Caudate nucleus (tissue), 63 donors: ENCODE measurements at places on chromosomes 12 and 14.

DNA sequence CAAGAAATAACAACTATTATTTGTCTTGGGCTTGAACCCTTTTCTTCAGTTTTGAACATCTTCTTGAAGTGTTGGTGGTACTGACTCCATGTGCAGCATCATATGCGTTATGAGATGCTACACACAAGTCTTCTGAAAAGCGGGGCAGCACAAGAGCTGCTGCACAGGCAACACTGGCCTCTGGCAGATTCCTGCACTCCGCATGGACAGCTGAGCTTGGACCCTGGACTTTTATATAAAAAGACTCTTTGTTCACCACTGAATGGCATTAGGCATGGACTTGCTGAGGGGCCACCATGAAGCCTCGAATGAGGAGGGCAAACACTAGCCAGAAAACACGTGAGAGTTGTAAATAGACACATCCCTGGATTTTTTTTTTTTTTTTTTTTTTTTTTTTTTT, 210.8 kb upstream of the NPAS3 start:
- DNase-seq, result no peak

GRCh38 chr12:29818916-29819623, 35.3 kb upstream of the TMTC1 start:
- no peak for DNase-seq

DNA sequence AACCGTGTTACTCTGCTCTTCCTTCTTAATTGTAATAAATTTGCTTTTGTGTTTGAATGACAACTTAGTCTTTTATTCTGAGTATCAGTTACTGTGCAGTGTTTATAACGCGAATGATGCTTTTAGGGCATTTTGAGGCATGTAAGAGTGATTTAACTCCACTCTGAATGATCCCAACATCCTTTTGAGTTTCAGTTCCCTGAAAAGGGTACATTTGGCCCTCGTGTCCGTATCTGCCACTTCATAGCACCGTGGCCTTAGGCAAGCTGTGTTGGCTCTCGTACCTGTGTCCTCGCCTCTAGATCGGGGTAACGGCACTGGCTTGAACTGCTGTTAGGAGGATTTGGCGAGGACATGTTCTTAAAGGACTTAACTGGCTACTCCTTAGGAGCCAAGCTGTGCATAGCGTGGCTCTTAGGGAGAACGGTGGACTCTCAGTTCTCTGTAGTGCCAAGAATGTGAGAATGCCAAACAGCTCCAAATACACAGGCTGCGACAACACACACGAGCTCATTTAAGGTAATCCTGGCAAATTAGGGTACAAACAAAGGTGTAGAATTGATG, 92.0 kb downstream of the PPP2R5C start:
- no peak for DNase-seq

DNA sequence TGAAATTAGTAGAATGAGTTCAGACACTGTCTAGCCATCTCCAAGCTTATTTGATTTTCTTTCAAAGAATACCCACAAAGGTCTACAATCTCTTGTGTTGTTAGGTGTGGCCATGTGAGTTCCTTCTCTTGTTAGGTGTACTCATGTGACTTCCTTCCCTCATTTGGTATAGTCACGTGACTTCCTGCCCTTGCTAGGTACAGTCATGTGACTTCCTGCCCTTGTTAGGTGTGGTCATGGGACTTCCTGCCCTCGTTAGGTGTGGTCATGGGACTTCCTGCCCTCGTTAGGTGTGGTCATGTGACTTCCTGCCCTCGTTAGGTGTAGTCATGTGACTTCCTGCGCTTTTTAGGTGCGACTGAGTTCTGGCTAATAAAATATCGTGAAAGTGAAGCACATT, 179.6 kb downstream of the TMX1 start:
- DNase-seq, result no peak

DNA sequence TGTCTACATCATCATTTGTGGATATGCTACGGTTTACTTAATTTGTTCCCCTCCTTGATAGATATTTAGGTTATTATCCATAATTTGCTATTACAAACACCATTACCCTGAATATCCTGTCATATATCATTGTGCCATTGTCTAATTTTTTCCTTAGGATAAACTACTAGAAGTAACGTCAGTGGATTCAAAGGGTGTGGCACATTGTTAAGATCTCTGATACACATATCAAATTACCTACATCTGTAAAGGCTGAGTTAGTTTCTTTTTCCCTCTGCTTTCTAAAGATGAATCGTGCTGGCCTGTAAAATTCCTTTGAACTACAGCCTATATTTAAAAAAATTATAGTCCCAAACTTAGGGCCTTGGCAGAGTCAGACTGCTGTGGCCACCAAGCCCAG, 53.9 kb upstream of the STRN3 start:
- no peak for DNase-seq

DNA sequence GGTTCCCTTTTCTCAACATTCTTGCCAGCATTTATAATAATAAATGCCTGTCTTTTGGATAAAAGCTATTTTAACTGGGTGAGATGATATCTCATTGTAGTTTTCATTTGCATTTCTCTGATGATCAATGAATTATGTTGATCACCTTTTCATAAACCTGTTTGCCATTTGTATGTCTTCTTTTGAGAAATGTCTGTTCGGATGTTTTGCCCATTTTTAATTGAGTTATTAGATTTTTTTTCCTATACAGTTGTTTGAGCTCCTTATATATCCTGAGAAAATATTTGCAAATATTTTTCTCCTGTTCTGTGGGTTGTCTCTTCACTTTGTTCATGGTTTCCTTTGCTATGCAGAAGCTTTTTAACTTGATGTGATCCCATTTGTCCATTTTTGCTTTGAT, 8.1 kb upstream of the LIMA1 start:
- DNase-seq, result no peak

DNA sequence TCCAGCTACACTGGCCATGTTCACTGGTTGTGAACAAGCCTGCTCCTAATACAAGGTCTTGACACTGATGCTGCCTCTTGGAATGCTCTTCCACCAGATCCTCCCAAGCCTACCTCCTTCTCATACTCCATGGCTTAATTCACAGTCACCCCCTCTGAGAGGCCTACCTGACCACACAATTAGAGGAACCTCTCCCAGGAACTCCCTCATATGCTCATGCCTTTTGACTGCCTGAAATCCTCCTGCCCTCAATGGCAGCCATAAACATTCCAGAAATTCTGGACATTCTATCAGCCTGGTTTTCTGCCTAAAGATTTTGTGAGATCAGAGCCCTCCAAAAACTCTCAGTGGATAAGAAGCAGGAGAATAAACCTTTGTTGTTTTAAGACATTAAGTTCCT, 340.2 kb downstream of the C12orf75 start:
- DNase-seq, result no peak

GRCh38 chr14:99817331-99817730, 24.1 kb downstream of the EML1 start:
- no peak for DNase-seq

DNA sequence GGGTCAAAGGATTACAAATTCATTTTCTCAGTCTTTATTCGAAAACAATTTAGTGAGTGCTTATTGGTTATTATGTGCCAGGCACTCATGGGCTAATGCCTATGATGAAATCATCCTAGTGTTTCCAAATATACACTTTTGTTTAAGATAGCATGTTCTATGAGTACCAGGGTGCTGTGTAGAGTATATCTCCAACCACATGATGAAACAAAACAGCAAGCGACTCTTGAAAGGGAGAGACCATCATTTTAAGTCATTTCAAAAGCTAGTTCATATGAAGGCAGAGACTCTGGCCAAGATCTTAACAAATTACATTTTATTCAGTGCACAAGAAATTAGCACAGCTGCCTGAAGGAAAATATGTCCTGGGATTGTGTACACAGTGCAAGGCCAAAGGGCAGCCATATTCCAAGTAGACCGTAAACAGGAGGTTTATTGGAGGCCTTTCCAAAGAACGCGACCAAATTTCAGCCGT, 204.2 kb downstream of the EFCAB11 start:
- DNase-seq, result no peak

DNA sequence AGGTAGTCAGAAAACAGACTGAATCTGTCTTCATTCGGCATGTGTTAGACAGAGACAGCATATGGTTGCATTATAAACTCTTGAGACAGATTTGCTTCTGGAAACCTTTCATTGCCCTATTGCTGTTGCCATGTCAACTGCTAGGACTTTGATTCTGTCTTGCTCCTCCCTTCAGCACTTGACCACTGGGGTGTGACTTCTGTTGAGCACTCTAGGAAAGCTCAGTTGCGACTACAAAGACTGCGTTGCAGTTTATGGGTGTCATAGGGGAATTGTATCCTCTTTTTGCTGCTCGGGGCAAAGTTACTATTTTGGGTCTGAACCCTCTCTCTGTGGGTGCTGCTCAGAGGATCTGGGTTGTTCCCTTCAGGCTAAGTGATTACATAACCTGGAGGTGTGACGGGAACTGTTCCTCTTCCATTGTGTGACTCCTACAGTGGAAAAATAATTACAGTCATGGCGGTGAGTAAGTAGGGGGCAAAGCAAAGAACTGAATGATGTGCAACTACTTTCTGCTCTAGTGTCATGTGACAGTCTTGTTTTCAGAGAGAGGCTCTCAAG, 44.3 kb upstream of the TRIM9 start:
- DNase-seq, result no peak

DNA sequence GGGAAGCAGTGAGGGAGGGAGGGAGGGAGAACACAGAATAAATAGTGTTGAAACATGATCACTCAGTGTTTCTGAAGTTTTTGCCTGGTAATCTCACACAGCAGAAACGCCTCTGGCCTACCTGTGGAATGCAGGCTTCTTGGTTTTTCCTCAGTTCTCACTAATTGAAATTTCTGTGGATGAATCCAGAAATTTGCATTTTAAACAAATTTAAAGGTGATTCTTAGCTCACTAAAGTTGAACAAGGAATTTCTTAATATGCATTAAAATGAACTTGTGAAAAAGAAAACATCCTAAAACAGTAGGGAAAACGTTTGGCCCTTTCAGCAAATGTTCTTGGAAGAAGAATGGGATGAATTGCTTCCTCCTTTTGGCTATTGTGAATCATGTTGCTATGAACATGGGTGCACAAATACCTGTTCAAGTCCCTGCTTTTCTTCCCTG, 1.4 kb downstream of the RNASE9 start:
- DNase-seq, result no peak

- DNase-seq, result no peak
Observed at GRCh38 chr12:49293056-49293956, 1.6 kb upstream of the PRPH start.

DNA sequence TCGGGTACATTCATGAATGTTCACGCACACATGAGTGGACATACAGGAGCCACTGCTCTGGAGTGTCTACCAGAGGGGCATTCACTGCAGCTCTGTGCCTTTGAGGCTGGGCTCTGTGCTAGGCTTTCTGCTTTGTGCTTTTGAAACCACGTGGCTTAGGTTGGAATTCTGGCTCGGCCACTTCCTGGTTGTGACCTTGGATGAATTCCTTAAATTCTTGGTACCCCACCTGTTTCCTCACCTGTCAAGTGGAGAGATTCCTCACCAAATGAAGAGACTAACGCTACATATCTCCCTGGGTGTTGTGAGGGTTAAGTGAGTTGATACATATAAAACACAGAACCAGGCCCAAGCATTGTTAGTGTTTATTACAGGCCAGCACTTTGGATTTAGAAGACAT, 842.8 kb downstream of the VRK1 start:
- no peak for DNase-seq

GRCh38 chr12:110791589-110791988, 48.9 kb upstream of the PPP1CC start:
- no peak for DNase-seq

DNA sequence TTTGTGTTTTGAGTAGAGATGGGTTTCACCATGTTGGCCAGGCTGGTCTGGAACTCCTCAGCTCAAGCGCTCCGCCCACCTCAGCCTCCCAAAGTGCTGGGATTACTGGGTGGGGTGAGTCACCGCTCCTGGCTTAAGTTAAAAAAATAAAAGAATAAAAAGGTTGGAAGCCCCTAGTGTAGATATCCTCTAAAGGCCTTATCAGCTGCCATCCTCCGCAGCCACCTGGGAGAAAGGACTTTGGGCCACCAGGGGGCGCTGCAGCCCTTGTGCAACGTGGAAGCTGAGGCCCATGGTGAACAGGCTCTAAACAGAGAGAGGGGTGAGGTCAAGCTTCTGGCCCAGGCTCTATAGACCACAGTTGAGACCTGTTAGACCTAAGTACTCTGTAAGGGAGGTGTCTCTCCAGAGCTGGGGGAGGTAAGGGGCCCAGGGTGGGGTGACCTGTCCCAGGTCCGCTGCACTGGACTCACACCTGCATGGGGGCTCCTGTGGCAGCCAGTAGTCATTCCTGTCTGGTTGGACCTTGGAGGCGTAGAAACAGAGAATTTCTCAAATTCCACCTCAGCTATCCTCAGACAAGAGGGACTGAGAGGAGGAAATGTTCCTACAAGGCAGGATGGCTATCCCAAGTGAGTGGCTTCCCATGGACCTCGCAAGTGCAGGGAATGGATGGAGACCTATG, 14.0 kb upstream of the RACGAP1 start:
- peak; percentile 50 for DNase-seq

- no peak for DNase-seq
Observed at GRCh38 chr12:75120311-75120711, 89.3 kb downstream of the KCNC2 start.

DNA sequence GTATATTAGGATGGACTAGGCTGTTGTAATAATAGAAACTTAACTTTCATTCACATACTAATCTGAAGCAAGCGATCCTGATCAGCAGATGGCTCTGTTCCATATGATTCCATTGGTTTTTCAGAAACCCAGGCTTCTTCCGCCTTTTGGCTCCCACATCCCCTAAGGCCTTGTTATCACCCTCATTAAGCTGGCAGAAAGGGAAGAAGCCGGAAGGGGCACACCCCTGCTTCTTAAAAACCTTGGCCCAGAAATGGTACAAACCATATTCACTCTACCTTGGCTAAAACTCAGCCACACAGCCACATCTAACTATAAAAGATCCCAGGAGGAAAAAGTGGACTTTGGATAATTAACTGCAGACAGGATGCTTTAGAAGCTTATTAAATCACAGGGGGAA, 329.2 kb downstream of the PCNX1 start:
- no peak for DNase-seq

DNA sequence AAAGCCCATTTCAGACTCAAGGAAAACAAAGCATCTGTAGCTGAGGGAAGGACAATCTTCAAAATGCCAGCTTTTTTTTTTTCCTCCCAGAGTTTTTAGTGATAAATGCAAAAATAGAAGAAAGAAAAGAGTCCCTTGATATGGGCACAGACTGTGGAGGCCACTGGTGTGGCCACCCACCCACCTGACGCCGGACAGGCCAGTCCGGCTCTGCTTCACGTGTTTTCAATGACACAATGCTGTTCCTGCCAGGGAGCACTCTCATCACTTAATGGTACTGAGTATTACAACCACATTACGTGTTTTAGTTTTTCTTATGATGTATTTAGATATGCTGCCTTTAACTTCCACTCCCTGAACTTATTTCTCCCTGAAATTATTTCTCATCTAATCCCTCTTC, 155.7 kb upstream of the HIF1A start:
- no peak for DNase-seq

GRCh38 chr12:104643093-104643818, 186.5 kb downstream of the CHST11 start:
- no peak for DNase-seq

GRCh38 chr14:102903889-102904512, 18.5 kb upstream of the AMN start:
- DNase-seq, result no peak

- no peak for DNase-seq
Observed at GRCh38 chr12:108571609-108572165, 9.3 kb downstream of the ISCU start.
